Cerebellar nuclear complex (tissue), 1 donor: ENCODE measurements at places on chromosomes 1 and 21.
A peak's percentile ranks its signal among the peaks of the same experiment; 100 is the strongest.

DNA sequence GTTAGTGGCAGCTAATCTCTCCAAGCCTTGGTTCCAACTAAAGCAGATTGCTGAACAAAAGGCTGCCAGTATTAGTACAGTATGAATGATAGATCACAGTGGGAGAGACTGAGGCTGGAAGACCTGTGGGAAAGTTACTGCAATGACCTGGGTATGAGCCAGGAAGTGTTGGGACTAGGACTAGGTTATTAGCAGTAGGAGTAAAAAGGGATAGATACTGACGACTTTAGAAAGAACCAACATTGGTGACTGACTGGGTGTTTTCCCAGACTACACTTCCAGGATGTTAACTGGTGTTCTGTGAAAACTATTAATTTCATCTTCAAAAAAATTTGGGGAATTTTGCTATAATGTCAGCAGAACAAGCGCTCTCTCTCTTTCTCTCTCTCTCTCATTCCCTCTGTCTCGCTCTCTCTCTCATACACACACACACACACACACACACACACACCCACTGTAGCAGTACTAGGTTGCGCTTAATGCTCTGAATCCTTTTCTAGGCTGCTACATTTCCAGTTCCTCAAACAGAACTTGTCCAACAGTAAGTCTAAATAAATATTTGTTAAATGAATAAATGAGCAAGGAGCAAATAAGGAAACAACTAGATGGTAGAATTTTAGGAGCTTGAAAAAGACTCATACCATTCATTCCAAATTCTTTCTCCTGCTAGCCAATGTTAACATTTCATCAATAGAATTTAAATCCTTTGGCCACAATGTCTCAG, 47.6 kb upstream of the RGS8 start:
- DNase-seq = no peak

DNA sequence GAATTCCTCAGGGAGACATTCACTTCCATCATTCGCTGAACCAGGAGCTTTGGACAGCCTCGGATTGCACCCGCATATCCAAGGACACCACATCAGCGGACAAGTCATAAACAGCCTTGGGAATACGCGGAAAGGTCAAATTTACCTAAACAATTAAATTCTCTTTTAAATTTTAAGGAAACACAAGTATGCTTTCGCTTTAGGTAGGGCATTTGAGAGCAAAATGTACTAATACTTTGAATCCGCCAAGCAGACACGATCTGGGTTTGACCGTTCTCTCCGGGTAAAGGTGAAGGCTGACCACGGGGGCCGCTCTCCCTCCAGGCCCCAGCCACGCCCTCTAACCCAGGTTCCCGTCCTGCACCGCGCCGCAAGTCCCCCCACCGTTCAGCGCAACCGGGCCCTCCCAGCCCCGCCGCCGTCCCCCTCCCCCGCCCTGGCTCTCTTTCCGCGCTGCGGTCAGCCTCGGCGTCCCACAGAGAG, 479 bp upstream of the ACADM start:
- DNase-seq = peak; percentile 51

DNA sequence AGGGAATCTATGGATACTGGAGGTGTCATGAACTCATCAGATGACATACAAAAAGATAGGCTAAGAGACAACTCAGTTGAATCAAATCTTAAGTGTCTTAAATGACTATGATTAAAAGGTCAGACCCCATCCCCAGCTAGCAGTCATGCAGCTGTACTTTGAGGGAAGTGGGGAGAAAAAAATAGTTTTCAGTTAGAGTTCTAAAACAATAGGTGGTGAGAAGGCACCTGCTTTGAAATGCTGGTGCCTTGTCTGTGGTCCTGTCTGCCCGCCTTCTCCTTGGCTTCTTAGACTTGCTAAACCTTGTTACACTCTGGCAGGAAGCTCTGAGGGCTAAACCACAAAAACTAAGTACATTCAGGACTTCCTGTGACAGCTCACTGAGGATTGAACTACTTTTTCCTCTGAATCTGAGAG, 15.3 kb downstream of the CD2 start:
- no peak for DNase-seq

DNA sequence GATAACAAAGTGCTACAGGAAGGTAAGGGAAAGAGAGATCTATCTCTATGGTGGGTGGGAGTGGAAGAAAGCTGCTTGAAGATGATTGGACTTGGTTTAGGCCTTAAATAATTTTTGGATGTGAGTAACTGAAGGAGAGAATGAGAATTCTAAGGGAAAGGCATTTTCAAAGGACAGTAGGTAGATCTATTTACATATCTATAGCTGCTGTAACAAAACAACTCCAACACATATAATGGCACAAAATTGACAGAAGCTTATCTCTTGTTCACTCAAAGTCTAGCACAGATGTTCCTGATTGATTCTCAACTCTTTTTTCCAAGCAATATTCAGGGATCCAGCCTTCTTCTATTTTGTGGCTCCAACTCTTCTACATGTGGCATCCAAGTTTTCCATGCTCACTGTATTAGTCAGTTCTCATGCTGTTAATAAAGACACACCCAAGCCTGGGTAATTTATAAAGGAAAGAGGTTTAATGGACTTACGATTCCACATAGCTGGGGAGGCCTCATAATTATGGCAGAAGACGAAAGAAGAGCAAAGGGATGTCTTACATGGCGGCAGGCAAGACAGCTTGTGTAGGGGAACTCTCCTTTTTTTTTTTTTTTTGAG, 3.1 kb upstream of the DDAH1 start:
- no peak for DNase-seq

DNA sequence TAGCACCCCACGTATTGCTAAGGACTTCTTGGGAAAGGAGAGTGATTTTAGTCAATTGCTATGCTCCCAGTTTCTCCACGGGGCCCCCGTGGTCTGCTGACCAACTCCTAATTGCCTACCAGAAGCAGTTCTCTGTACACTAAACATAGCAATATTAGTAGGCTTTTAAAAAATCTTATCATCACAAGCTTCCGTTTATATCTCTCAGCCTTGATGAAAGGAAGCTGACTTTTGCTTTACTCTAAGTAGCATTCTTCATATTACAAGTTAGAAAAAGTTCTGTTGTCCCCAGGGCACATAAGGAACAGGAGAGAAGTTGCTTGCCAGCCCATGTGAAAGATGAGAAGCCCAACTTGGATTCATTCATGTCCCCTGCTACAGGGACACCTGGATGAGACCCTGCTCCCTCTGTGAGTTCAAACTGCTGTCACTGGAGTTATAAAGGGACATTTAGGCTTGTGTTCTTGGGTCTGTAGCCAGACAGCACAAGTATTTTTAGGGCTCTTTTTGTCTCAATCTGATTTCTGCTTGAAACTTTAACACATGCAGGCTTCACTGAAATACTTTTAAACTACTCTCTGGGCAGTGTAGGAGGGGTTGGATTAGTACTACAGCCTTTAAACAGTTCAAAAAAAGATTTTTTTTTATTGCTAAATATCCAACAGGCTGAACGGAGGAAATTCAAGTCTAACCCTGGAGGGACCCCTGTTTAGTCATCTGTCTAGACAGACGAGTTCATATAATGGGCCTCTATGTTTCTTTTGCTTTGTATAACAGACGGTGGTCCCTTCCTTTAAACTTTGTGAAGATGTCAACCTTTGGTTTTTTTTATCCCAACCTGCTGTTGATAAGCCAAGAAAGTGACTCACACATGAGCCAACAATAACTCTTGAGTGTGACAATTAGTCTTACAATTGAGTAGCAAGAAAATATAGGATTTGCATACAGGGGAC, 29.5 kb downstream of the TGFB2 start:
- DNase-seq = no peak

DNA sequence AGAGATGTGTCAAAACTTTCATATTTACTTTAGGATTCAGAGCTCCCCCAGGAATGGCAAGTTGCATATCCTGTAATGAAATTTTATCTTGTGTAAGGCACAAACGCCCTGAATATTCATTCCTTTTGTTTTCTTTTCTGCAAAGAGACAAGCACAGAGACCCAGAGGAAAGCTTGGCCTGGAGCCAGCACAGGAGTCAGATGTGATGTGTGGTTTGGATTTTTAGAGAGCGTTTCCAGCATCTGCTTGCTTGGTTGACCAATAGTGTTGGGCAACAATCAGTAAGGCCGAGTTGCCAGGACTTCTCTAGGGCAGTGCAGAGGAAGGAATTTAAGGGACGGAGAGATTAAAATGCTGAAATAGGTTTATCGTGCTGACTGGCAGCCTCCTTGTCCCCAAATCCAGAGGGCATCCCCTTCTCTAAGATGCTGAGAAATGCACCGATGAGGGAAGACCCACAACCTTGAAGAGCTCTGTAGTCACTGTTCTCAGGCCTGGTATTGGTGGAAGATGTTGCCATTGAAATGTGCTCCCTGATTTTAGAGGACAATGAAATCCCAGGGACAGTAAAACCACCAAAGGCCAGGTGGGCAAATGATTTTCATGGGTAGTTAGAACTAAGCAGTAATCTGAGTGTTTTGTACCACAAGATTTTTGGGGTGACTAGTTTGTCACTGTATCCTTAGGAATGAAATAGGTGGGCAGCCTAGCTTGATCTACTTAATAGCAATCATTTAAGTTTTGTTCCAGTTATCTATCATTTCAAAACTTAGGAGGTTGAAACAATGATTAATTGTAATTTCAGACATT, 37.9 kb upstream of the RHOU start:
- DNase-seq = no peak

GRCh38 chr1:227576189-227576588, 12.8 kb downstream of the ZNF678 start:
- no peak for DNase-seq

GRCh38 chr1:248814351-248814750, 11.4 kb downstream of the SH3BP5L start:
- DNase-seq = no peak

- no peak for DNase-seq
Measured at GRCh38 chr1:230429067-230429735, 3.1 kb upstream of the PGBD5 start.

DNA sequence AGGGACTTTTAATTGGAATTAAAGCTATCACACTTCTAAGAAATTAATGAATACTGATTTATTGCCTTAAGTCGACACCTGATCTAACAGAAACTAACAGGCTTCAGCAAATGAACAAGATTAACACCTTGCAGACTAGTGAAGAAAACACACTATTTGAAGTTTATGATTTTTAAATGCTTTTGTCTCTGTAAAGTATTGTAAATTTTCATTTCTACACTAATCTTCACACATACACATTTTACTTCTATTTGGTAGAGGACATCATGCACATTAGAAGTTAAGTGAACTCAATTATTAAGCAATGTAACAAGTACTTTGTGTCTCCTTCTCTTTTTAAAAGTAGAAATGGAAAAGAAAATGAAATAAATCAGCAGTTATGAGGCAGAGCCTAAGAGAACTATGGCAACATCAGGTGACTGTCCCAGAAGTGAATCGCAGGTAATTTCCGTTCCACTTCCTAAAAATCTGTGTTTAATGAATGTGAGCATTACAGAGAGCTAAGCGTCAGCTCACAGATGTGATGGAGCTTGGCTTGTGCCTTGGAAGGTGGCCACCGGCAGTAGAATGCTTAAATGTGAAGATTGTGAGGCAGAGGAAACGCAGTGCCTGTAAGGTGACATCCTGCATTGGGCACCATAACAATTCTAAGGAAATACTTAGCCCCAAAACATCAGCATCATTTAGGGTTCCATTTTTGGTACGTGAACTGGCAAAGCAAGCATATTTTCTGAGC, 1.2 kb downstream of the PRMT2 start:
- no peak for DNase-seq

GRCh38 chr1:57064379-57065140, 98.7 kb upstream of the C8B start:
- DNase-seq = no peak

DNA sequence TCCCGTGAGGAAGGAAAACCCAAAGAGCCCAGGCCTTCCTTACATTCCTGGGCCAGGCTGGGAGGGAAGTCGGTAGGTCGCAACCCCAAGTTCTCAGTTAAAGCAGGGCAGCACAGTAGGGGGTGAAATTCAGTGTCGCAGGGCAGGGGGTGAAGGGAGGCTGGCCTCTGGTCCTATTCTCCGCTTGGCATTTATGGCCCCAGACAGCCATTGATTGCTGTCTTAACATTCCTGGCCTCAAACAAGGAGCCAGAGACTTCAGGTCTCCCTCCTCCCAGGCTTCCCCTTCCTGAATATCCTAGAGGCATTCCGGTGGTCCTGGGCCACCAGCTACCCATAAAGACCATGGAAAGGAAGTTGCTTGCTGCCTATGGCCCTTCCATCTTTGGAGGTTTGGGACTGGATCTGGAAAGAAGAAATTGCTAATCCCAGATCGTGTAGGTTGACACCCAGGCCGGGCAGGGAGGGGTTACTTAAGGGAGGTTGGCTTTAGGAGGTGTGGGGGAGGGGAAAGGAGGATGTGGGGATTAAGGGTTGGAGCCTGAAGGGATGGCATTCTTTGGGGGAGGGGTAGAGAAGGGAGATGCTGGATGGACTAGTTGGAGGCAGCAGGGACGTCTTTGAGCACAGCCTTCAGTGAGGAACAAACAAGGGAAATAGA, 1.7 kb downstream of the LIN28A start:
- DNase-seq = no peak

- DNase-seq = no peak
Measured at GRCh38 chr1:222275001-222275728, 272.7 kb downstream of the HHIPL2 start.

- no peak for DNase-seq
Measured at GRCh38 chr1:155166051-155166470, 7.0 kb downstream of the KRTCAP2 start.

- DNase-seq = no peak
Measured at GRCh38 chr1:241079047-241079446, 278.0 kb downstream of the RGS7 start.

DNA sequence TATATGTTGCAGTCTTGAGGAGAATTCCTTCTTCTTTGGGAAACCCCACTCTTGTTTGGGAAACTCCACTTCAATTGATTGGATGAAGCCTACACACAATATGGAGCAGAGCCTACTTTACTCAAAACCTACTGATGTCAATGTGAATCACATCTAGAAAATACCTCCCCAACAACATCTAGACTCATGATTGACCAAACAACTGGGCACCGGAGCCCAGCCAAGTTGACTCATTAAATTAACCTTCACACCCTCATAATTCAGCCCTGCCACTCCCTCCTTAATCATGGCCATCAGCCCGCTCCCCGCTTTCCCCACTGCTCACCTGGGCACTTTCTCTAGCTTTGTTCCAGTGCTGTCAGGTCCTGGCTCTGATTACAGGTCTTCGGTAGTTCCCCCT, 208.1 kb upstream of the MAP1LC3C start:
- DNase-seq = no peak

DNA sequence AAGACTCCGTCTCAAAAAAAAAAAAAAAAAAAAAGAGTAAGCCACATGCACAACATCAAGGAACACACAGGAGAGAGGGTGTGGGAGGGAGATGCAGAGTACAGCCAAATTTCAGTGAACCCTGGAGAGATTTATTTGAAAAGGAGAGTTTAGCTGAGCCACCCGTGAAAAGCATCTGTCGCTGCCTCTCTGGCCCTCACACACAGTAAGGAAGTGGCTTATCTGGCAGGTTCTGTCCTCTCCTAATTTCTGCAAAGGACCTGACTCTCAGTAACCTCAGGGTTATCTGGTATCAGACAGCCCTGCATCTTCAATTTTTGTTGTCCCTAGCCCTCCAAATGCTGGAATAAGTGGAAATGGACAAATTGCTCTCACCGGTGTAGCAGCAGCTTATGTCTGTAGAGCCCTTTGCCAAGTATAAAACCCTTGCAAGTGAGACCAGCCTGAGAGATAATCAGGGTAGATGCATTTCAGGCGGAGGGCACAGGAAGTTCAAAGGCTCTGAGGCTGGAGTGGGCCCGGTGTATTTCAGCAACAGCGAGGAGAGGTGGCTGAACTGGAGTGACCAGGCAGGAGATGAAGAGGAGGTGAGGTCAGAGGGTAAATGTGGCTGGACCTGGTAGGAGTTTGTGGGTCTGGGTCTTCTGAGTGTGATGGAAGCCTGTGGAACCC, 16.7 kb upstream of the IL10RB start:
- no peak for DNase-seq
